ENCODE measurements at places on chromosomes 12 and 14.
A peak's percentile ranks its signal among the peaks of the same experiment; 100 is the strongest.

DNA sequence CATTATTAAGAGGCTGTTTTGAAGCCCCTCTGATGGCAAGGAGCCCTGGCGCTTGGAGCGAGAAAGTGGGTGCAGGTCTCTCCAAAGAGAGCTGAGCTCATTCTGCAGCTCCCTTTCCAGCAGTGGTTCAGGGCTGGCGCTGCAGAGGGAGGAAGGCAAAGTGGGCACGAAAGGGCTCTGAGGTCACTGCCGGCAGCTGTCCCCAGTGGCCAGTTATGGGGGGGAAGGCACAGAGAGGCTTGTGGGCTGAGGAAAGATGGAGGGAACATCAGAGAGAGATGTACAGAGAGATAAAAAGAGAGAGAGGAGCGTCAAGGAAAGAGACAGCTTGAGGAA lies 75.2 kb upstream of the TBX5 start:
- DNase-seq, result no peak

GRCh38 chr12:3998968-3999792 lies 126.0 kb upstream of the PARP11 start:
- DNase-seq, result peak; percentile 11

DNA sequence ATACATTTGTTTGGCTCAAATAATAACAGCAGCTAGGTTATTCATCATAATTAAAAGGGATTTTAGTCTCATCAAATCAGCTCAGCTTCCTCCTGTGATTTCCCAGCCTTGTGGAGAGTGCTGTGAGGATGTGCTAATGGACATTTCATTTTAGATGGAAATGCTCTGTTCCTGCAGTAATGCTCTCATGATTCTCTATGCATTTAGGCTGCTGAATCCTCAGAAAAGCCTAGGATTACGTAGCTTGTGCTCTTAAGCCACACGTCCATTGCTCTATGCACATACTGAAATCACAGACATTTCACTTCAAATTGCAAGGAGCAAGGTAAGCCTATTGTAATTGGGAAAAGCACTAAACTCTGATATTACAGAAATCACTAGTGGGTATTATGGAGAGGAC lies 226.6 kb upstream of the TMEM260 start:
- no peak for DNase-seq

- DNase-seq, result no peak
These were observed 66.3 kb downstream of the GRIN2B start for GRCh38 chr12:13915096-13915495.

GRCh38 chr14:90627478-90627877 lies 188.8 kb downstream of the TTC7B start:
- DNase-seq, result no peak

DNA sequence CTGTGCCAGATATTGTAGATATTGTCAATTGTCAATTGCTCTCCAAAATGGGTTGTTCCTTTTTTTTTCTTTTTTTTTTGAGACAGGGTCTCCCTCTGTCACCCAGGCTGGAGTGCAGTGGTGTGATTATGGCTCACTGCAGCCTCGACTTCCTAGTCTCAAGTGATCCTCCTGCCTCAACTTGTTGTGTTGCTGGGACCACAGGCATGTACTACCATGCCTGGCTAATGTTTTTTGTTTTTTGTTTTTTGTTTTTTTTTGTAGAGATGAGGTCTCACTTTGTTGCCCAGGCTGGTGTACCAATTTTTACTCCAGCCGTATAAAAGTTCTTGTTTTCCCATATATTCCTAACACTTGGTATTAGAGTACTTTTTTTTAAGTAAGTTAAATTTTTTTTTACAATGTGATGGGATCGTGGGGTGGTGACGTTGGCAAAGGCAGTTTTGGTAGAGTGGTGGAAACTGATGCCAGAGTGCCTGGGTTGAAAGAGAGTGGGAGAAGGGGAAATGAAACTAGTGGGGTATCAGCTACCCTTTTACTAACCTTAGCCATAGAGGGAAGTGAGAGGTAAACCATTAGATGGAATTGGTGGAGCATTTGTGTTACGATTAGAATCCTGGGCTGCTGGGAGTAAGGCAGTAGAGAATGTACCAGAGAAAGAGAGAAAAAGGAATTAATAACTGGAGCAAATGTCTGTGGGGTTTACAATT lies 33.0 kb upstream of the CFAP54 start:
- no peak for DNase-seq

DNA sequence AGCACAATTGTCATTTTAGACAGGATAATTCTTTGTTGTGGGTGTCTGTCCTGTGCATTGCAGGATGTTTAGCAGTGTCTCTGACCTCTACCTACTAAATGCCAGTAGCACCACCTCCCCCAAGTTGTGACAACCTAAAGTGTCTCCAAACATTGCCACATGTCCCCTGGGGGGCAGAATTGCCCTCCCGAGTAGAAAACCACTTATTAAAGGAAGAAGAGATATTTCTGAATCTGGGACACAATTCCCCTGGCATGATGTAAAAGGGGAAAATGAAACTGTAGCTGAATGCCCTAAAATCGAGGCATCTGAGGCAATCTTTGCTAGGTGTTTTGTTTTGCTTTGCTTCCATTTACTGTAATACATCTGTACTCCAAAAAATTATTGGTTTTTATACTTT lies 116.8 kb upstream of the NAP1L1 start:
- DNase-seq, result no peak

- no peak for DNase-seq
These were observed 73.3 kb upstream of the PLXNC1 start for GRCh38 chr12:94074980-94075629.

DNA sequence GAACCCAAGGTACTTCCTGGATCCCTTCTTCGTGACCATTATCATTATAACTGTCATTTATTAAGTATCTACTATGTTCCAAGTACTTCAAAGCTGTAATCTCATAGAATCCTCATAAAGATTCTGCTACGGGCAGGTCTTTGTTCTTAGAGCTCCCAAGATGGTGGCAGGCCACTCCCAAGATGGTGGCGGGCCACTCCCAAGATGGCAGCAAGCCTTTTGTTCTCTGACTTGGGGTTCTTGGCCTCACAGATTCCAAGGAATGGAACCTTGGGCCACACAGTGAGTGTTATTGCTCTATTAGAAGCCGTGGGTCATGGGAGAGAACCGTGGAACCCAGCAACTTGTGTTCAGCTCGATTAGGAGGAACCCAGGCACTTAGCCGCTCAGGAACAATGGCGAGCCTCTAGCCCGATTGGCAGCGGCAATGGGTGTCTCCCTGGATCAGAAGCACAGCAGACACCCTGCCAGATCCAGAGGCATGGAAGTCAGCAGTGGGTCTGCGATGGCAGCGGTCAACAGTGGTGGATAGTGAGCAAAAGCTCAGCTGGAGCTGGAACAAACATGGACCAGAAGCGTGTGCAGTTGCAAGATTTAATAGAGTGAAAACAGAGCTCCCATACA lies 193.7 kb upstream of the BTG1 start:
- no peak for DNase-seq

GRCh38 chr12:12491606-12492005 lies 71.1 kb downstream of the DUSP16 start:
- no peak for DNase-seq

- no peak for DNase-seq
These were observed 156.1 kb upstream of the TMEM260 start for GRCh38 chr14:56423544-56423943.

GRCh38 chr12:89157413-89157812 lies 194.9 kb downstream of the DUSP6 start:
- DNase-seq, result no peak

- no peak for DNase-seq
These were observed 32.5 kb downstream of the VWF start for GRCh38 chr12:6091786-6092566.

- no peak for DNase-seq
These were observed 325.5 kb downstream of the RAD51B start for GRCh38 chr14:68145036-68145435.

DNA sequence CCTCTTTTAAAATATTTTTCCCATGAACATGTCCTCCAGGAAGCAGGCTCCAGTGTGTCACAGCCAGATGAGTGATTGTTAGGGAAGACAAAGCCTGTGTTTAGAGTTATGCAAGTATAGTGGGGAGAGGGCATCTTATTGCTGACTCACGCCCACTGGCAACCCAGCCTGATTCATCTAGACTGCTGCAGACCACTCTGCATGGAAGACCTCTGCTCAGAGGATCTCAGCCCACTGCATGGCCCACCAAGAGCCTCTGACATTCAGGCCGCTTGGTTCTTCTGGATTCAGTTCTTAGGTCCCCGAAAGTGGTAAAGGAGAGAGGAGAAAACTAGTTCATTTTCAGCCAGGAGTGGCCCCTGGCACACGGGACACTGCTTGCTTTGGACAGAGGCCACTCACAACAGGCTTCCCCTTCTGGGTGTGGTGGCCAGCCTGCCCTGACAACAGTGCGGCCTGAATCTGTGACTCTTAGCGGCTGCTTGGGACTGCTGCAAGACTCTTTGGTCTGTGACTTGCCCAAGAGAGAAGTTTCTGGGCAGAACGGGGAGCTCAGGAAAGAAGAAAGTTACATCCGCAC lies 266.3 kb downstream of the ZFP36L1 start:
- no peak for DNase-seq

GRCh38 chr12:56212361-56212760 lies 9.4 kb downstream of the RNF41 start:
- DNase-seq, result no peak

GRCh38 chr12:115942346-115942745 lies 335.1 kb downstream of the MED13L start:
- DNase-seq, result no peak

DNA sequence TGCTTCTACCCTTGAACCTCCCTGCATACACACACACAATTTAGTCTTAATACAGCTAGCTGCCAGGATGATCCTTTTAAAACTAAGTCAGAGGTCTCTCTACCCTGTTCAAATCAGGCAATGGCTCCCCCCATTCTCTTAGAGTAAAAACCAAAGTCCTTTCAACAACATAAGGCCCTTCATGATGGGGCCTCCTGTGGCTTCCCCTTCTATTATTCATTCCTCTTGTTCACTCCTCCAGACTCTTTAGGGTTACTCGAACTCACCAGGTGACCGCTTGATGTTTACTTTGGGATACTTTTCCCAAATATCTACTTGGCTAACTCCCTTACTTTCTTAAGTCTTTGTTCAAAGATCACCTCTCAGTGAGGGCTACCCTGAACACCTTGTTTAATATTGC lies 30.4 kb downstream of the DENND5B start:
- no peak for DNase-seq

GRCh38 chr12:6891646-6892001 lies 13.0 kb upstream of the LRRC23 start:
- DNase-seq, result no peak

GRCh38 chr12:89280833-89281538 lies 71.3 kb downstream of the DUSP6 start:
- DNase-seq, result peak; percentile 22

DNA sequence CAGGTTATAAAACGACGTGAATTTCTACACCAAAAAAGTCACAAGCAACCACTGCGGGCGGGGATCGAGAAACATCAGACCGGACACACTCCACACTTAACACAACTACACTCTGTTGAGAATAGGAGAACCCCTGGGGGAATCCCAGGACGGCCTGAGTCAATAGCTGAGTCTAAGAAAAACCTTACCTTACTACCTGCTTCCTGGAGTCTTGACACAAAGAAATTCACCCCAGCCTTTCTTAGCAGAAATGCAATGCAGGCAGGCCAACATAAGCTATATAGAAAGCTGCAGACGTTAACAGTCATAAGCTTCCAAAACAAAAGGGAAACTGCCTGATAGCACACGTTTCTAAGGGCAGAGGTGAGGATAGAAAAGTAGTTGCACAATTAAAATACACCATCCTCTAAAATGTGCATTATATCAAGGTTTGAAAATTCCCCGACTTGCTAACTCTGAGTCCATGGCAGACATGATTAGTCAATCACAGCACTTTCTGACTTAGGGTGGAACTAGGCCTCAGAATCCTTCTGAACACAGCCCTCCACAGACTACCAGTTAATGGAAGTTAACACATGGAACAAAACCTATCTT lies 68.0 kb downstream of the CCDC88C start:
- DNase-seq, result peak; percentile 90

GRCh38 chr12:82665142-82665923 lies 21.4 kb upstream of the TMTC2 start:
- DNase-seq, result no peak

- DNase-seq, result peak; percentile 80
These were observed 74.2 kb downstream of the GNS start for GRCh38 chr12:64685050-64685449.

DNA sequence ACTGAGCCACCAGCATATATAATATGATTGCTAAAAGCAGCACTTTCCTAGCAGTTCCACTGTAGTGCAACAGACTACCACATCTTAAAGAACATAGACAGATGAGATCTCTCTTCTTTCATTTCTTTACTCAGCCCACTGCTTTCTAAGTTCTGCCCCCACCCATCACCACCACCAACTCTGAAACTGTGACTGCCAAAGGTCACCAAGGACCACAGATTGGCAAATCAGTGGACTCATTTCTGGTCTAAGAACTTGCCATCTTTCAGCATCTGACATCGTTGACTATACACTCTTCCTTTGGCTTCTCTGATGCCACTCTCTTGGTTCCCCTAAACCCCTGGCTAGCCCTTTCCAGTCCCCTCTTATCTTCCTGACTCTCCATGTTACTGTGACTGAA lies 38.4 kb downstream of the IFNG start:
- DNase-seq, result no peak

DNA sequence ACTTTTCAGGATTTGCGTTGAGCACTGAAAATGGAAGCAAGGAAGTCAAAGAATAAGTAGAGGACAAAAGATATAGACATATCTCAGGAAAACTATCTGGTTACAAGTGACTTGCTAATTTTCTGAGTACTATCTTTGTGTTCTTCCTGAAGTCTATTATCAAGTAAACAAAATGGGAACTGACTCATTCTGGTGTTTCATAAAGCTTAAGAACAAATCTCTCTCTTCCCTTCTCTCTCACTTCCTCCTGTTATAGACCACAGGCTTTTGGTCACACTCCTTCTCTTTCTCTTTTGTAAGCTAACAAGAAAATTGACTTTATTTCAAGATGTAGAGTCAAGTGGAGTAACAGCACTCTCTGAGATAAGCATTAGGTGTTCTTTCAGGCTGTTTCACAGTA lies 406.6 kb upstream of the SYT1 start:
- DNase-seq, result no peak

- no peak for DNase-seq
These were observed 50.7 kb upstream of the NRXN3 start for GRCh38 chr14:78119440-78119839.

- DNase-seq, result no peak
These were observed 75.5 kb upstream of the CAND1 start for GRCh38 chr12:67193704-67194103.

DNA sequence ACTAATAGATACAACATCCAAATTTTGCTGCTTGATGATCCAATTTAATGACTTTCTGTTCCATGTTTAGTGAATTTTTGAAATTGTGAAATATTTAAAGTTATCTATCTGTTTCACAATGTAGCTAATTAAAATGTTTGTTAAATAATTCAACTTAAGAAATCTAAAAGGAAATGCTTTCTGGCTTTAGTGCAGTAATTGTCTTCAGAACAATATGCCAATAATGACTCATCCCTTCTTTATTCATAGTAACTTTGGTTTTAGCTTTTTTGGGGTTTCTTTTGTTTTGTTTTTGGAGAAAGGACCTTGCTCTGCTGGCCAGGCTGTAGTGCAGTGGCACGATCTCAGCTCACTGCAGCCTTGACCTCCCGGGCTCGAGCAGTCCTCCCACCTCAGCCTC lies 479.2 kb upstream of the RGS6 start:
- no peak for DNase-seq

GRCh38 chr12:109725321-109726105 lies 11.9 kb downstream of the FAM222A start:
- no peak for DNase-seq

Measured in CD4-positive, alpha-beta T cell treated with Interleukin-4 for 4 hours (primary cell).